ENCODE measurements at places on chromosomes 12 and 14.

DNA sequence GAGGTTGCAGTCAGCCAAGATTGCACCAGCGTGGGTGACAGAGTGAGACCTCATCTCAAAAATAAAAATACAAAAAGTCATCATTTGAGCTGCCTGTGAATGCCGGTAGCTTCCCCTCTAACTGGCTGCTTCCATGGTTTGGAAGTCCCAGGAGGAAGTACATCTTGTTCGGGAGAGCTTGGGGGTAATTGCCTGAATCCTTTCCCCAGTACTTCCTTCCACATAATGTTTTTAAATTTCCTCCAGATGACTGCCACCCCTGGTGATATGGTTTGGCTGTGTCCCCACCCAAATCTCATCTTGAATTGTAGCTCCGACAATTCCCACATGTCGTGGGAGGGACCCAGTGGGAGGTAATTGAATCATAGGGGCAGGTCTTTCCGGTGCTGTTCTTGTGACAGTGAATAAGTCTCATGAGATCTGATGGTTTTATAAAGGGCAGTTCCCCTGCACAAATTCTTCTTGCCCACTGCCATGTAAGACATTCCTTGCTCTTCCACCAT is 87.2 kb downstream of the SPRING1 start:
- DNase-seq = no peak

DNA sequence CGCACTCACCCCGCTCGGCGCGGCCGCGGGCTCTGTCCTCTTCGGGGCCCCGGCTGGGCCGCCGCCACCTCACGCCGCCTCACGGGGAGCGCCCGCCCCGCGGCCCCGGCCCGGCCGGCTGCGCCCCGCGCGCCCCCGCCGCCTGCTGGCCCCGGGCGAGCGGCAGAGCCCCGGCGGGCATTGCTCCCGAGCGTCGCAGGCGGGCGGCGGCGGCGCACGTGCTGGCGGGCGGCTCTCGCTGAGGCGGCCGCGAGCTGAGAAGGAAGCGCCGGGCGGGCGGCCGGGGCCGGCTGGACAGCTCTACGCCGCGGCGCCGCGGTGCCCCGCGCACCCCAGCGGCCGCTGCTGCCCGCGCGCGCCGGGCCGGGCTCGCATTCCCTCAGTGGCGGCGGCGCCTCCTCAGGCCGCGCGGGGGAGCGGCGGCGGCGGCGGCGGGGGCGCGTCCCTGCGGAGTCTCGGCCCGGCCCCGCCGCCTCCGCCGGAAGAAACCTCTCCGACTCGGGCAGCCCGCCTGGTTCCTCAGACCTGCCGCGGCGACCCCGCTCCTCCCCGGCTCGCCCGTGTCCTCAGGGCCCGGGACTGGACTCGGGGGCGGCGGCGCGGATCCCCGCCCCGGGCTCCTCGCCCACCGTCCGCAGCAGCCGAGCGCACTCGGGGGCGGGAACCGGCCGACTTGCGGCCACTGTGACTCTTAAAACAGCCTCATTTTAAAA is at the start of gene PITPNM2:
TSS of gene PITPNM2 (minus strand) at position 347 of the 713 bp plus-strand sequence. CDS start 116,500 bp downstream, outside the sequence.
- DNase-seq = peak; percentile 38

GRCh38 chr14:75961662-75962061 is 20.1 kb downstream of the TGFB3 start:
- no peak for DNase-seq

- no peak for DNase-seq
Observed at GRCh38 chr12:128542844-128543243, 275.9 kb downstream of the TMEM132C start.

GRCh38 chr12:3534511-3534910 is 43.5 kb downstream of the PRMT8 start:
- no peak for DNase-seq

- no peak for DNase-seq
Observed at GRCh38 chr12:98737322-98737712, 92.2 kb downstream of the APAF1 start.

DNA sequence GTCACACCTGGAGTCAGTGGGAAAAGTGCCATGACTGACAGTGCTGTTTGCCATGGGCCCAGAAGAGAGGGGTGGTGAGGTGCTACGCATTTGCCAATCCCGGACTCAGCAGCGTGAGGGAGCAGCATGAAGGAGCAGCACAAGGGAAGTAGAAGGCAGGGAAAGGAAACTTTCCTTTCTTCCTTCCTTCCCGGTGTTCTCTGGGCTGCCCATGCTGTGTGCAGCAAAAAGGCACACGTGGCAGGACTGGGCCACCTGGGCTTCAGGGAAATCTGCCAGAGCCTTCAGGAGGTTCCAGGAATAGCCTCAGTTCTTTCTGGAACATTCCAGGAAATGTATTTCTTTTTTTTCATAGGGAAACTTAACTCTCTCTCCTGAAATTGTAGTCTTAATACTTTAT is 23.0 kb downstream of the TRIM9 start:
- DNase-seq = no peak

- DNase-seq = no peak
Observed at GRCh38 chr14:38547961-38548490, 292.1 kb upstream of the CLEC14A start.

DNA sequence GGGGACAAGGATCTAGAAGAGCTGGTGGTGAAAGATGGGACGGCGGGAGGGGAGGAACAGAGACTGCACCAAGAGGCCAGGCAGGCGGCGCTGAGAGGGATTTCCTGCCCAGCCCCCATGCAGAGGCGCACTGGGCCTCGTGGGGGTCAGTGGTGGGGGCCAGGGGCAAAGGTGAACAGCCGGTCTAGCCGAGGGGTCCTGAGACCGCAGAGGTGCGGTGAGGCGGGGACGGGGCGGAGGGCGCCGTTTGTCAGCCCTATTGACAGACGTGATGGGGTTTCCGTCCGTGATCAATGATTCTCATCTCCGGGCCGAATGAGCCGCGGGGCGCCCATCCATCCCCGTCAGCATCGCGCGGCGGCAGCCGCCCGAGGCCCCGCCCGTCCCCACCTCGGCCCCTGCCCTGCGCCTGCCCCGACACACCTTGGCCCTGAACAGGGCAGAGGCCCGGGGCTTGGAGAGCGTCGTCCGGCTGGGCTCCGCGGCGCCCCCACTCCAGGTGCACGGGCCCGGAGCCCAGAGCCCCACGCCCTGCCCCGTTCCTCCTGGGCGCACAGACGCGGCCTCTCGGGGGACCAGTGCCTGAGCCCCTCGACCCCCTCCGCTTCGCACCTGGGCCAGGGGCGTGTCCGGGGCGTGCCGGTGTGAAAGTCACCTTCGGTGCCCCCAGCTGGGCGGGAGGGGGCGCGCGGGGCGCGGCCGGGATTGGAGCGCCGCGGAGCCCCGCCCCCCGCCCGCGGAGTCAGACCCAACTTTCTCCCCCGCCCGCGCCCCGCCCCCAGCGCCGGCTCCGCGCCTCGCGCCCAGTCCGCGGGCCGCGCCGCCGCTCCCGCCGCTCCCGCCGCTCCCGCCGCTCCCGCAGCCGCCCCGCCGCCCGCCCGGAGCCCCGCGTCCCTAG is at the start of gene NXPH4:
TSS of gene NXPH4 (plus strand) at position 781 of the 898 bp plus-strand sequence. CDS start 176 bp downstream, outside the sequence.
- peak; percentile 84 for DNase-seq

DNA sequence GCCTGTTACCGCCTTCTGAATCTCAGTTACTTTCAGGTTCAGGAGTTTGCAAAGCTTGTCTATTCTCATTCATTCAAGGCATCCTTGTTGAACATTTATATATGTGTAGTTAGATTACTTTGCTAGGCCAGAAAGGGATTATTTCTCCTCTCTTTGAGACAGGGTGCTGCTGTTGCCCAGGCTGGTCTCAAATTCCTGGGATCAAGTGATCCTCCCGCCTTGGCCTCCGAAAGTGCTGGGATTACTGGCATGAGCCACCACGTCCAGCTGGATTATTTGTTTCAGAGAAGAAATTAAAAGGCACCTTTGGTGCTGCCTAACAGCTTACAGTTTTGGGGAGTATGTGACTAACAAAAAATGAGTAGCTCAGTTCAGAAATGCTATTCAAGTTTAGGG is 772 bp downstream of the CHURC1 start:
- no peak for DNase-seq

- DNase-seq = no peak
Observed at GRCh38 chr12:89154743-89155499, 197.4 kb downstream of the DUSP6 start.

DNA sequence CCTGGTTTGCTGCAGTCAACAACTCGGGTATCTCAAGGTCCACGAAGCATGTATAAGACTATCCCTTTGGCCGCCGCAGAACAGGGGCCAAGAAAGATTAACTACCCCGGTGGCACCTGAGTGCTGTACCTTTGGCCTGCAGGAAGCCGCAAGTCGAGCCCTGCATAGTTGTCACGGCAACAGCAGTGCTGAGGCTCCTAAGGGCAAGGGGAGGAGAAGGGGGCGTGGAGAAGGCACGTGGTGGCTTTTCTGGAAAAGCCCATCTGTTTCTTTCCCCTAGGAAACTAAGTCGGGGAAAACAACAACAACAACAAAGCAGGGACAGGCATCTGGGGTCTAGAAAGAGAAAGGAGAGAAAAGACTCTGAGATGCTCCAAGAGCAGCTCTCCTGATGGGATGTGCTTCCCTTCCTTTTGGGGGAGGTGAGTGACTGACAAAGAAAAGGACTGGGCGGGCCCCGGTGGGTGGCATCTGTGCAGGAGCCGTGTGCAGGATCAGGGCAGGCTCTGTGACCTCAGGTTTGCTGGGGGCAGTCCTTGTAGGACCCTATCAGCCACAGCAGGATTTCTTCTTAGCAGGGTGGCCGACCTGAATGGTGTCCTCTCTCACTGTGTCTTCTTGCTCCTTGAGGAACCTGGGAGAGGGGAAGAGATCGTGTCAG is 123.9 kb downstream of the PRMT8 start:
- no peak for DNase-seq
